ENCODE measurements at places on chromosomes 16 and 17.

DNA sequence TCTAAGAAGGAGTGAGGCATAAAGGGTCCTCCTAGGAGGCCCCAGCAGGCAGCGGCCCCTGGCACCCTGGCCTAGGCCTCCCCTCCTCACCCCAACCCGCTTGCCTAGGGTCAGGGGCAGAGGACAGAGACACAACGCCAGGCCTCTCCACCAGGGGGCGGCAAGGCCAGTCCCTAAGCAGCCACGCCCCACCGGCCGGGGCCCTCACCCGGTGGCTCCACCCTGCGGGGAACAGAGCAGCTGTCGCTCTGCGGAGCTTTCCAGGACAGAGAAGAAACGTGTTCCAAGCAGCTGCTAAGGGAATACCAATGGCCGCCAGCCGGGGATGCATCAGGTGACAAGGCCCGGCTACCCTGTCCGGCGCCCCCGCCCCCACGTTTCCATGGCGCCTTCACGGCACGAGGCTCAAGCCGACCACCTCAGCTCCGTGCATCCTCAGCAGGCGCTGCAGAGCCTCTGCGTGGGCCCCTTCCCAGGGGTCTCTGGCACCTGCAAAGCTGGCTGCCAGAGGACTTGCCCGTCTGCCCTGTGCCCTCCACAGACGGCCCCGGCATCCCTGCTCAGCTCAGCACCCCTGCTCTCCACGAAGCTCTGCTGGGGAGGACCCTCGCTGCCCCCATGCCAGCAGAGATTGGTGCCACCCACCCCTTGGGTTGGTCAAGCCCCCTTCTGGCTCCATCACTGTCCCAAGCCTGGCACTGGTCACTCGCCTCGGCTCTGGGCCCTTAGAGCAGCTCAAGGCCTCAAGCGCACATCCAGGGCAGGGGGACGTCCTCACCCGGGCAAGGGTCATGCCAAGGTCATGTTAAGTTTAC lies 5.6 kb downstream of the ZNF598 start:
- DNase-seq = peak; percentile 81

DNA sequence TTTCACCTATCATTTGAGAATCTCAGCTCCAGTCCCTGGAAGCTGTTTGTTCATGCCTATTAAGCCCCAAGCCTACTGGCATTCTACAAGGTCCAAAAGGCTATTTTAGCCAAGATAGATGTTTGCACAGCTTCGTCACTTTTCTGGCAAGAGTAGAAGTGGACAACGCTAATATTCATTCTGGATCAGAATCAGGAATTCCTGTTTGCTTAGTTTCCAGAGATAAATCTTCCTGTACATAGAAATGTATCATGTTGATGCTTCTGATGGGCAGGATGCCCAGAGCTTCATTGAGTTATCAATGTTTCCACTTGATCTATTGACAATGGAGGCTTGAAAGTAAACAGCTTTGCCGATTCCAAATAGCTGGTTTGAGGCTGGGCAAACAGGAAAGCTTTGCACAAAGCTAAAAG lies 260.7 kb upstream of the CA10 start:
- peak; percentile 39 for DNase-seq

DNA sequence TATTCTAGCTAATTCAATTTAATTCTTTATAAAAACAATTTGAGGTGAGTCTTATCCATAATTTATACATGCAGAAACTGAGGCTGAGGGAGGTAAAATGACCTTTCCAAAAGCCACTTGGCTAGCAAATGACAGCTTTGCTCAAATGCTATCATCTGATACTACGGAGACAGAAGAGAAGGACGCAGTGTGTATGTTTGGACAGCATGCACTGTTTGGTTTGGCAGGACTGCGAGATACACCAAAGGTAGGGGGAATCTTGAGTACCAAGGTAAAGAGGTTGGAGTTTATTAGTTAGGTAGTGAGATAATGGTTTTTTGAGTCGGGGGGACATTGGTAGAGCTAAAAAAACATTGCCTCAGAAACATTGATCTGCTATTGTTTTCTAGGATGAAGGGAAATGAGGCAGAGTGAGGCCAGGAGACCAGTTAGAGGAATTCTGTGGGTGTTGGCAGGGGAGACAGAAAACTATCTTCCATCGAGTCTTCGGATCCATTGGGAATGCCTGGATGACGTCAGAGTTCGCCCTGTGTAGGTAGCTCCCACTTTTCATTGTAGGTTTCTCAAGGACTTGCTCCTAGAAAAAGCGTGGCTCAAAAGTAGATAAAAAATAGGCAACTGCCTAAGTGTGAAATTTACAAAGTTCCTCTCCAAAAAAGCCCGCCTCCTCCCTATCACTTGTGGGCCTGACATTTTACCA lies 2.5 kb upstream of the HS3ST4 start:
- no peak for DNase-seq

- DNase-seq = no peak
These were observed 17.2 kb downstream of the ADAM11 start for GRCh38 chr17:44775838-44776621.

- no peak for DNase-seq
These were observed 63.7 kb upstream of the AKTIP start for GRCh38 chr16:53566552-53567245.

GRCh38 chr16:56667581-56668571 lies at the start of gene MT1G:
Gene MT1G, minus strand, starts transcription at chr16:56668065. Its CDS starts 72 bp downstream, at chr16:56667993.
- no peak for DNase-seq

DNA sequence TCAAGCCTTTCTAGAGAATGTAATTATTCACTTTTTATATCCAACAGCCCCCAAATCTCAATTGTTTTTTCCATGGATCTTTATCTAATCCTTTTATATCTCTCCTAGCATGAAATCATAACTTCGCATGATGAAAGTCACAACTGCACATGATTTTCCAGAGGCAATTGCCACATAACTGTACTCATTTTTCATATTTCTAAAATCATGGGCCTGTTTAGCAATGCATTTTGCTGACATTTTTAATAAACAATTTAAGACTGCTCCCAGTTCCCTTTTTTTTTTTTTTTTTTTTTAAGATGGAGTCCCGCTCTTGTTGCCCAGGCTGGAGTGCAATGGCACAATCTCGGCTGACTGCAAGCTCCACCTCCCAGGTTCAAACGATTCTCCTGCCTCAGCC lies 83.5 kb downstream of the VMP1 start:
- DNase-seq = no peak

GRCh38 chr17:44065668-44066203 lies 735 bp downstream of the LSM12 start:
- no peak for DNase-seq

GRCh38 chr16:13883881-13884280 lies 36.1 kb upstream of the ERCC4 start:
- no peak for DNase-seq

GRCh38 chr16:72896485-72897118 lies 151.3 kb downstream of the ZFHX3 start:
- DNase-seq = no peak

DNA sequence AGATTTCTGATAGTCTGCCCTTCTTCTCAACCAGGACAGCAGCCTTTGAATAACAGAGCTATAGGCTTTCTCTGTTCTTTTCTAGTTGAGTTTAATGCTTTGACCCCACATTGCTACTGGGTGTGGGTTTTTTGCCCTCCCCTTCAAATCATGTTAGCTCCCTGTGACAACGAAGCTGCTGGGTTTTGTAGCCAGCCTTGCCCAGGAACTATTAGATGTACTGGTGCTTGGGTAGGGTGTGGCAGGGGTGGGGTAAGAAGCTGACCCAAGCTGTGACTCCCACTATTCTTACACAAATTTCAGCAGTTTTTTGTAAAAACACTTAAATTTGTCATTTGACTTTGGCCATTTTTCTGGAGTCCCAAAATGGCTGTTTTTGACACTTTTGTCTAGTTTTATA lies 69.7 kb downstream of the NLK start:
- no peak for DNase-seq

- DNase-seq = no peak
These were observed 26.5 kb upstream of the ADGRG1 start for GRCh38 chr16:57601801-57602478.

- DNase-seq = no peak
These were observed 173.3 kb upstream of the CACNG5 start for GRCh38 chr17:66661411-66662256.

GRCh38 chr17:10092595-10092994 lies 105.8 kb downstream of the GAS7 start:
- no peak for DNase-seq

GRCh38 chr17:5065227-5065744 lies 13.0 kb upstream of the ZFP3 start:
- no peak for DNase-seq

DNA sequence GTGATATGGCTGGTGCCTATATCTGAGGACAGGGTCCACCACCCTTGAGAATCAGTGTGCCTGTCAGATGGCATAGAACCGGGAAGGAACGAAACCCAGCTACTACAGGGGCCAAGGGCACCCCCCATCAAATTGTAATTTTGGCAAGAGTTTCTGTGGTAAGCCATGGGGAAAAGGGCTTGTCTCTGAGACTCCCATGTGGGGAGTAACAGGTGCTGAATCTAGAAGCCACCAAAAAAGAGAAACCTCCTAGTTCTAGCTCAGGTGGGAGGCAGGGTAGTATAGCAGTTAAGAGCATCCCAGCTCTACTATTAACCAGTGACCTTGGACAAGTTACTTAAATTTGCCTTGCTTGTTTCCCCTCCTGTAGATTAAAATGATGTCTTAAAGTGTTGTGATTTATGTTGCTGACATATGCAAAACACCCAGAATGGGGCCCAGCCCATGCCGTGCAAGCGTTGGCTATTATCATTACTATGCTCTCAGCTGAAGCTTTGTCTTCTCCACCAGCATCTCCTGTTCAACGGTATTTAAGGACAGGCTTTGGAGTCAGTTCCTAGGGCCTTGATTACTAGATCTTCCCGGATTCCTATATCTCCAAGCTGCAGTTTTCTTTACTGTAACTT lies 210.7 kb upstream of the NLRP1 start:
- DNase-seq = no peak

- DNase-seq = no peak
These were observed 1.2 kb downstream of the NGFR start for GRCh38 chr17:49496183-49496866.

- DNase-seq = no peak
These were observed 71.8 kb downstream of the PLD6 start for GRCh38 chr17:17134051-17134956.

- DNase-seq = no peak
These were observed 1.2 kb downstream of the OR1F1 start for GRCh38 chr16:3188925-3189825.

DNA sequence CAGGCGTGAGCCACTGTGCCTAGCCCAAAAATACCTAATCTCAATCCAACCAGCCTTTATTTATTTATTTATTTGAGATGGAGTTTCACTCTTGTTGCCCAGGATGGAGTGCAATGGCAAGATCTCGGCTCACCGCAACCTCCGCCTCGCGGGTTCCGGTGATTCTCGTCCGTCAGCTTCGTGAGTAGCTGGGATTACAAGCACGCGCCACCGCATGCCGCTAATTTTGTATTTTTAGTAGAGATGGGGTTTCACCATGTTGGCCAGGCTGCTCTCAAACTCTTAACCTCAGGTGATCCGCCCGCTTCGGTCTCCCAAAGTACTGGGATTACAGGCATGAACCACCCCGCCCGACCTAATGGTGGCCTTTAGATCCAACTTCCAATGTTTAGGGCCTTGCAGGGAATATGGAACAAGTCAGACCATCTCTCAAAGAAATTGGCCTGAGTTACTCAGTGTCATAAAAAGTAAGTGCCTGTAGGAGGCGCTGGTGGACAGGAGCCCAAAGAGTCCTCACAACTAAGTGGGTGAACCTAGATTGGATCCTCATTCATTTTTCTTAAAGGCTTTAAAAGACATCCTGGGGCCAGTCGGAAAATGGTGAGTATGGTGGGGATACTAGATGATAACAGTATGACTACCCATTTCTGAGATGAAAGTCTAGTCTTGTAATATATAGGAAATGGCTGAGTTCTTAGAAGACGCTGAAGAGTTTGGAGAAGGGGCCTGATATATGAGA lies 4.6 kb downstream of the ZSCAN10 start:
- no peak for DNase-seq

GRCh38 chr16:2825906-2826305 lies 4.2 kb upstream of the ZG16B start:
- DNase-seq = no peak

DNA sequence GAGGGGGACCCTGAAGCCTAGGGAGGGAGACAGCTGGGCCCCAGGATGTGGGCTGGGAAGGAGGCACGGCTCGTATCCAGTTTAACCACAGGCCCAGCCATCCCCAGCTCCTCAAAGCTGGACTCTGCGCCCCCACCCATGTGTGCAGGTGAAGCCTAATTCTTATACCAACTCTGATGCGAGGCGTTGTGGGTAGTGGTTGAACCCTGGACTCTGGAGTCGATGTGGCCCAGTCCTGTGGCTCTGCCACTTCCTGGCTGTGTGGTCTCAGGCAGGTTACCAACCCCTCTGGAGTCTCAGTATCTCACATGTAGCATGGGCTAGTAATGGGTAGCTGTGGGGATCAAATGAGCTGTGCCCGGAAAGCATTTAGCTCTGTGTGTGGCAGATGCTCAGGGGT lies 60.4 kb upstream of the TOB1 start:
- DNase-seq = no peak

GRCh38 chr16:67760206-67760955 lies 41.3 kb upstream of the GFOD2 start:
- no peak for DNase-seq

DNA sequence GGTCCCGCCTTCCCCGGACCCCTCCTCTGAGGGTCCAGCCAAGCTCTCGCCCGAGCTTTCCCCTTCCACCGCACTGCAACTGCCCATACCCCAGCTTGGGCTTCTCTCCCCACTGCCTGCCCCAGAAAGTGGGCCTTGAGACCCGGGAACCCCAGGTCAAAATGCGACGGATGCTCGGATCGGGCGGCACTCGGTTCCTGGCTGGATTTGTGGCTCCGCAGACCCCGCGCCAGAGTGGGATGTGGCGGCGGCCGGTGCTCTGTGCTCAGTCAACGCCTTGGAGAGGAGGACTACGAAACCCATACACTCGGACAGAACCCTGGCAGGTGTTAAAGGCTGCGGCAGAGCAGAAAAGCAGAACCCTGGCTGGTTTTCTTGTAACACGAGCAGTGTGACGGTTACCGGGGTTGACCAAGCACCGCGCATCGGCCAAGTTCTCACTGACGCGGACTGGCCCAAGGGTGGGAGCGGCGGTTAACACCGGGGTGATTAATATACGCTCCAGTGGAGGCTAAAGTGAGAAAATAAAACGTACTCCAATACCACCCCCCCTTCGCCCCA lies 885 bp upstream of the SLFN13 start:
- no peak for DNase-seq

- no peak for DNase-seq
These were observed 115.9 kb upstream of the CDH13 start for GRCh38 chr16:82510789-82511305.

DNA sequence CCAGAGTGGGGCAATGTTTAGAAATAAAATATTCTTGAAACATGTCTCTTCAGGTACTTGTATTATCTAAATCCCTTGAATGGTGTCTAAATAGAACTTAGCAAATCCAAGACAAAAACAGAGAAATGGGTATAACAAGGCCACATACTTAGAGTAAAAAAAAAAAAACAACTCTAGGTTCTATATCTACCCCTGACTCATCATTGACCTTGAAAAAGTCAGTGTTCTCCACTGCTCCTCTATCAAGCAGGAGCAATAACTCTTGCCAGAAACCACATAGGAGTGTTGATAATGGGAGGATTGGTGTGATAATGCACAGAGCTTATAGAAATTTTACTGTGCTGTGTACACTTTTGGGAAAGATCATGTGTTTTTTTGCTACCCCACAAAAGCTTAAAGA lies 296.6 kb upstream of the PMFBP1 start:
- no peak for DNase-seq

Data from NCI-H446 treated with DMSO at 0.1 percent for 48 hours (cell line).